Putamen (tissue), 1 donor: ENCODE measurements at places on chromosomes 3 and 15.

GRCh38 chr3:39113291-39113690 lies 5.8 kb downstream of the TTC21A start:
- DNase-seq, result no peak

- DNase-seq, result no peak
Measured at GRCh38 chr3:10116138-10116460, 624 bp downstream of the BRK1 start.

DNA sequence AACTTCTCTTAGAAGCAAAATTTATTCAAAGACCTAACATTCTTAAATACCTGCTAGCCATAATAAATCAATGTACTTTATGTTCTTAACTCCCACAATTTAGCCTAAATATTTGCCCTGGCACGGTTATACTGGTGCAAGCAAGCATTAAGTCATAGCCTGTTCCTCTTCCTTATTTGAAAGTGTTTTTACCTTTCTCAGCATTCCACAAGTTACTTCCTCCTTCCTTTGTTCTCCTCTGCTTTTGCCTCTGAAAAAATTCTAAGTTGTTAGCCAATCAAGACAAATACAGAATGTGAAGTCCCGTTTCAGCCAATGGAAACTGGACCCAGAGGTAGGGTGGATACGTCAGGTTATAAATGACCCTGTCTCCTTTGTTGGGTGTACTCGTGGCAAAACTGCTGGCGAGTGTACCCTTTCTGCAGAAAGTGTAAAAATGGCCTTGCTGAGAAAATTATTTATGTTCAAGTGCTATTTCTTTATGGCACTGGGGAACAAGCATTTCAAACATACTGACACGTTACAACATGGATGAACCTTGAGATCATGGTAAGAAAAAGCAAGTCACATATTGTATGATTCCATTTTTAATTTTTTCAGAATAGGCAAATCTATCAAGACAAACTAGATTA lies 3.1 kb upstream of the TATDN2 start:
- no peak for DNase-seq

GRCh38 chr3:132681421-132681820 lies 21.3 kb downstream of the UBA5 start:
- DNase-seq, result no peak

DNA sequence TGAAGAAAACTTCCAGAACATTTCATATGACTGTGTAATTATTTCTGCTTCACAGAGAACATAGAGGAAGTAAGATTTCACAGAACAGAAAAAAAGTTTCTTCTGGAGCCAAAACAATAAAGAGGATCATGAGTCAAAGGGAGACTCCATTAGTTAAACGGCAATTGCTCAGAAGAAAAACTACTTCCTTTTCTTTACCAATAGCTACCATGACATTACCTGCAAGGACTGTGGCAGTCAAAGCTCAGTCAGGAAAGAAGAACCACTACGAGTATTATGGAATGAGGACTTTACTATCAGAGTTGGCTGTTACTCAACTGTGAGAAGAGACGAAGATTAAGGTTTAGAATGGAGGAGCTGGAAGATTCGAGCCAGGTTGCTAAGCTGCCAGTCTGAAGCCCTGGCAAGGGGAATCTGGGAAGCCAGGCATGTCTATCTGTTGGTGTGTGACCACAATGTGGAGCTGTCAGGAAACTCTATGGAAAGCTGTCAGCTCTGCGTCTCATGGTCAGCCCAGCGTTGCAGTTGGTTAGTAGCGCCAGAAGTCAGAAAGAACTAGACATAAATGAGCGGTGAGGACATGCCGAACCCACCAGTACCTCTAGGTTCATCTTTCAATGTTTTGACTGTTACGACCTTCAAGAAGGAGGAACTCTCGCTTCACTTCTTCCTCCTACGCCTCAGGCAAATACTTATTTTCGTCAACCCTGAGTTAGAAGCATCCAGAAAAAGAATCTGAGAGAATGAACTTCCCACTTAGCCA lies 604.3 kb downstream of the FGF12 start:
- DNase-seq, result peak; percentile 26

- DNase-seq, result no peak
Measured at GRCh38 chr3:37753428-37753827, 108.3 kb upstream of the CTDSPL start.

DNA sequence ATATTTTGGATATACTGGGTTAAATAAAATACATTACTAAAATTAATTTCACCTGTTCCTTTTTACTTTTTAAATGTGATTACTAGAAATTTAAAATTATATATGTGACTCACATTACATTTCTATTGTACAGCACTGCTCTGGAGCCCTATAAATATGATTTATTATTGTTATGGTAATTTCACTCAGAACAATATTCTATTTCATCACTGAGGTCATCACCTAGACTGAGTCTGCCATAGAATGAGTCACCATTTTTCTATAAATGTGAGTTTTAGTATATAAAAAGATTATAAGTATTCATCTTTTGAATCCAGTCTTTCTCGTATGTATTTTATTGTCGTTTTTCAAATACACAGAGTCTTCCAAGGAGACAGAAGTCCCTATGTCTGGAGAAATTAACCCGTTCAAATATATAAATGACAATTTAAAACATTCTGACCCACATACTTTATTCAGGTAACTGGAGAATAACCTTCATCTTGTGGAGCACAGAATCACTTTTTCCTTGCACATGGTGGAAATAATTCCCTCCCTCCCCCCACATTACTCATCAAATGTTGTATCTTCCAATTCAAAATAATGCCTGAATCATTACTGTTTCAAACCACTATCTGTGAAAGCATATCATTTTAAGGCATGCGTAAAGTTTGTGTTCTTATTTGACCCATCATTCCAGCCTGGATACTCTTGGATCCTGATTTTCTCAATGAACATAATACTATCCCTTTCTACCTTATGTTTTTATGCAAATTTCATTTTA lies 30.0 kb downstream of the CHST14 start:
- DNase-seq, result no peak

DNA sequence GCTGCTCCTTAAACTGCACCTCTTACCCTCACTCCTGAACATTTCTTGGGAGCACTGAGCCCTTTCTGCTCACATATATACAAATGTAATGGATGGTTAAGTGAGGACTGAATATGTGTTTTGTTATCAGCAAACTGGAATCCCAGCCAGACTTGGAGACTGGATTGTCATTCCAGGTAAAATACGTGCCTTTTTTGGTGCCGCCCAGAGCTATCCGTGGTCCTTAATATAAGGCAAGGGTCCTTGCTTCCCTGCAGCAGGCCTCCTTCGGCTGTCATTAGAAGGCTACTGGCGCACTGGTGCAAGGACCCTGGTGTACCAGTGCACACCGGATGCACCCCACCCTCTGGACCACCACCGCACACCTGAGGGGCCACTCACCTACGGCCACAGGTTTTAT lies 1.1 kb upstream of the GABRB3 start:
- no peak for DNase-seq

DNA sequence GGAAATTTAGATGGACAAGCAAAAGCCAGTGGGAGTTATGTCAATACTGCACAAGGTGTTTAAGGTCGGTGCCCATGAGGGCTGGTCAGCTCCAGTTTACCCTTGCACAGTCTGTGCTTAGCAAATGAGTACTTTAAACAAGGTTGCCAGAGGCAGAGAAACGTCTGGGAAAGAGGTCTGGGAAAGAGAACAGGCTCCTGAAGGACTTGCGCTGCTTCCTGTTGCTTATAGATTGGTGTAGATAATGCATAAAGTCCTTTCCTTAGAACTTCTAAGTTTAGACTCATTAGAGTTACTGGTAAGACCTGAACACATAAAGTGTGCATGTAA lies 162.6 kb upstream of the P2RY1 start:
- DNase-seq, result no peak

DNA sequence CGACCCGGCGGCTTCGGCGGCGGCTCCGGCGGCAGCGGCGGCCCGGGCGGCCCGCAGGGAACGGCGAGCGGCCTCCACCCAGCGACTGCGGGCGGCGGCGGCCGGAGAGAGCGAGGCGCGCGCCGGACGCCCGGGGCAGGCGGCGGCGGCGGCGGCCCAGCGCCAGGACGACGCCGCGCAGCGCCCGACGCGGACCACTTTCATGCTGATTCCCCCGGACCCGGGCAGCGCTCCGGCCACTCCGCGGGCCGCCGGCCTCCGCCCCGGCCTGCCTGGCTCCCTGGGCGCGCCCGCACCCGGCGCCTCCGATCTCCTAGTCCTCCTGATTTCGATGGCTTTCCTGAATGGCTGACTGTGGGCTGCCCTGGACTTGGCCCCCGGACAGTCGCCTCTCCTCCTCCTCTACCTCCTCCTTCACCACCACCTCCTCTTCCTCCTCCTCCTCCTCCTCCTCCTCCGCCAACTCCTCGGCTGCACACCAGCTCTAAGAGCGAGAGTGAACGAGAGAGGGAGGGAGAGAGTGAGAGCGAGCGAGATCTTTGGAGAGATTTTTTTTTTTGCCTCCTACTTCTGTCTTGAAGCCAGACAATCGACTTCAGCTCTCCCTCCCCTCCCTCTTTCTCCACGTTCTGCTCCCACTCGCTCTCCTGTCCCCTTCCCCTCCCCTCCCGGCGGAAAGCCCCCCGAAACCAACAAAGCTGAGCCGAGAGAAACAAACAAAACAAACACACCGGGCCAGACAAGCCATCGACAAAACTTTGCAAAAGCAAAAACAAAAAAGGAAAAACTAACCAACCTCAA lies 844 bp downstream of the NR2F2 start:
- no peak for DNase-seq

GRCh38 chr15:71109905-71110304 lies 5.4 kb upstream of the THSD4 start:
- no peak for DNase-seq

DNA sequence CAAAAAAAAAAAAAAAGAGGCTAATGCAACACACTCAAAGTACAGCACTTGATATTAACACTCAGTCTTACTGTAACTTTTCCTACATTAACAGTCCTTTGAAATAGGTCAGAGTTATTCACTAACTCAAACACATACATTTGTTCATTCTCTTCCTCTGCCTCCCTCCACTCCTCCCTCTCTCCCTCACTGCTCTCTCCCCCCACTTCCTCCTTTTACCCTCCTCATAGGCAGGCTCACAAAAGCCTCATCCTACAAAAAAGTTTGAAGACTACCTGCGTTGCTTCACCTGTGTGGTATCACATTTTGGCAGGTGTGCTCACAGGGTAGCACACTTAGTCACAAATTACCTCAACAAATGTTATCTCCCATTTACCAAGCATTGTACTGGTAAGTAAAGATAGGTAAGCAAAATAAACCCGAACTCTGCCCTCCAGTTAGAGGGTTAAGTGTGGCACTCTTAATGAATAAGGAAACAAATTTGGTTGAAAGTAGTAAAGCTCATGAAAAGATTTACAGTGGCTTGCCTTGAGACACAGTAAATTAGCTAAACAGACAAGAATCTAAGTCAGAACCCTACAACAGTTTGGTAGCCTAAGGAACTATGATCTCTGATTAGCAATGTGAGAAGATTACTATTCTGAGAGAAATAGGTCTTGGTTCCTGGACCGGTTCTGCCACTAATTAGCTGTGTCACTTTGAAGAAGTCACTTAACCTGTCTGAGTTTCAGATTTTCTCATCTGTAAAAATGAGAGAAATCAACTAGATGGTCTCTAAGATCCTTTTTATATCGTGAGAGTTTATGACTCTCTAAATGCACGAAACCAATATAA lies 151.0 kb upstream of the MLF1 start:
- no peak for DNase-seq

GRCh38 chr3:33438881-33439545 lies 1.2 kb downstream of the UBP1 start:
- DNase-seq, result no peak

DNA sequence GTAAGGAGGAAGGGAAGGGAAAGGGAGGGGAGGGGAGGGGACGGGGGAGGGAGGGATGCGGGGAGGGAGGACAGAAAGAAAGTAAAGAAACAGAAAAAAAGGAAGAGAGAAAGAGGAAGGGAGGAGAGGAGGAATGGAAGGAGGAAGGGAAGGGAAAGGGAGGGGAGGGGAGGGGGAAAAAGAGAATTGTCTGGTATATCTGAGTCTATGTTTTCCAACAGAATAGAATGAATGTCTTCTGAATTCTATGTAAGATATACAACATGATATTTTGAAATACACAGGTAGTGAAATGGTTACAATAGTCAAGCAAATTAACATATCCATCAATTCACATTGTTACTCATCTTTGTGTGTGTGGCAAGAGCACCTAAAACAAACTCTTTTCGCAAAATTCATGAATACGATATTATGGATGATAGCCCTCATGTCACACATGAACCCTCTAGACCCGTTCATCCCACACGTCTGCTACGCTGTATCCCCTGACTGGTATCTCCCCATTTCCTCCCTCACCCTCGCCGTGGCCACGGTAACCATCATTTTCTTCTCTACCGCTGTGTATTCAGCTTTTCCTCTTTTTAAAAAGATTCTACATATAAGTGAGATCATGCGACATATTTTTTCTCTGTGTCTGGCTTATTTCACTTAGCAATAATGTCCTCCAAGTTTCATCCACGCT lies 168.9 kb downstream of the XXYLT1 start:
- DNase-seq, result no peak

DNA sequence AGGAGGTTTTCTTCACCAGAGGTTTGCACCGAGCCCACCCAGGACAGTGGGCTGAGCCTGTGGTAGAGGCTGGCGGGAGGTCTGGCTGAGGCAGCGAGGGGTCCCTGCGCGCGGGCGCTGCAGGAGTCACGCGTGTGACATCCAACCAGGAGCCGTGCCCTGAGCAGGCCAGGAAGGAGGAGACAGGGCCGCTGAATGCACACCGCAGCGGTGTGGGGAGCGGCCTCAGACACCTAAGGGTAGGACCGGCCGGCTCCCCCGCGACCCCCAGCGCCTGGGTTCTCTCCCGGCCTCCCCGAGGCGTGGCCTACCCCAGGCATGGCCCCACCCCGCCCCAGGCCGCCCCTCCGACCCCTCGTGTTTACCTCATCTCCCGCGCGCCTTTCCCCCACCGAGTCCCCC lies 412 bp downstream of the SLC41A3 start:
- DNase-seq, result peak; percentile 20

GRCh38 chr3:30518872-30519271 lies 87.5 kb upstream of the TGFBR2 start:
- DNase-seq, result no peak

DNA sequence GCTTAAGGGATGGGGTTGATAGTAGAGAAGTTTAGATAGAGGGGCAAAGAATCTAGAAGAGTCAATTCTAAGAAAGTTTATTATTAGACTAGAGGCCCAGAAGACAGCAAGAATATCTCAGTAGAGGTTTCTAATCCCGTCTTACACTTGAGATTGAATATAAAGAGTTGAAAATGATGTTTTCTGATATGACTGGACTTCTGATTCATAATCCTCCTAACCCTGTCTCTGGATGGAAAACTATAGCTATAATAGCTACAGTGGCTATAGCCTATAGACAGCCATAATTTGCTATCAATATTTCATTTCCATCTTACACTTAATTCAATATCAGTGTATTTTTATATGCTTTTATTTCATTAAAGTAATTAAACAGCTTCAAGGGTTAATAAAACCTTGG lies 60.0 kb downstream of the GAP43 start:
- no peak for DNase-seq

DNA sequence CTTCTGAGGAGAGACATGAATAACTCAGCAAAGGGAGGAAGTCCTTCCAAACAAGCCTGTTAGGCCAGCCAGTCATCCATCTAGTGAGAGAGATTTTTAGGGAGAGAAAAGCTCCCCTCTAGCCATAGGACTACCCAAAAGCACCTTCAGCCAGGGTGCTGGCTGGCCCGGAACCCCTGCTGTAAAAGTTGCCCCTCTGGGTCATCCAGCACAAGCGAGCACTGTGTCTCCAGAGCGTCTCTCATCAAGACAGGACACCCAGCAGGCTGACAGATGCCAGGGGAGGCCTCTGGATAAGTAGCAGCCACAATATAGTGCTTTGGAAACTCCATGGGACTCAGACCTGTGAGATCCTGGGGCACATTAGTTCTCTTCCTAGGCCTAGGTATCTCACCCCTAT lies 24.5 kb downstream of the ANXA2 start:
- DNase-seq, result no peak
